ENCODE measurements at places on chromosomes 5 and 9.

DNA sequence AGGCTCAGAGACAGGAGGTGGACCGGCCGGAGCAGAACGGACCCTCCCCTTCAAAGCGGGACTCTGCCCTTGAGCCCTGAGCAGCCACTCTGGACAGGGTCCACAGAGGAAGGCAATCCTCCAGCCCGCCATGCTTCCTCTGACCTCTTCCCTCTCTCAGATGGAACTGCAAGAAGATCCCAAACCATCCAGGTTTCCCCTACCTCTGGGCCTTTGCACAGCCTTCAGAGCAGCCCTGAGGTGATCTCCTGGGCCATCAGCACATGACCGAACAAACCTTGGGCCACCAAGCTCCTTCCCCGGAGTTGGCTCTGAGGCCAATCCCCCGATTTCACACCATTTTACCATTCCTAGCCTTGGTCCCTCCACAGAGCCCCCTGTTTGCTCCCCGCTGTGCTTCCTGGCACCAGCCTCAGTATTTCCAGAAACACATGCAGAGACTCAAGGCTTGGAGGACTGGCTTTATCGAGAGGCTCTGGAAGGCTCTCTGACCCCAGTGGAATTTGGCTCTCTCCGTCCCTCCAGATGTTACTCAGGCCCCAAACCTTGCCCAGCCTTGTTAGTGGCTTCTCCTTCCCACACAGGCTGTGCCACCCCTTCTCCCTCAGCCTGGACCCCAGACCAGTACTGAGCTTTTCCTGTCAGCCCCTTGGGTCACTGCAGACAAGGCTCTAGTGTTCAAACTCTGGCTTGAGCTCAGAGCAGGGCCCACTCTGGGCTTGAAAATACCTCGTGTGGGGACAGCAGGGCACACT is 48.6 kb upstream of the KCNMB1 start:
- no peak for DNase-seq

DNA sequence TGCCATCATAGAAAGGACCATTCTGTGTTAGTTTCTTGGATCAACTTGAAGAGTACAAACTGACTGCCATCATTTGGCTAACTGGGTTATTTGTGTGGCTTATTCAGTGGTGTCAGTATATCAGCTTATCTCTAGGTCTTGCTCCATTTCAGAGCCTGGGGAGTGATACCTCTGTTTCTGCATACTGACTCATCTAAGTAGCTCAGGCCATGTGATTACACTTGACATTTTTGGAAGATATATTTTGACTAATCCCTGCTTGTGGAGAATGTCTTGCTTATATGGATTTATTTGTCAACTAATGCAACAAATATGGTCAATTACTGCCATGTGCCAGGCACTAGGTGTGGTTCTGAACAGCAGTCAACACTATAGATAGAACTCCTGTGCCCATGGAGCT is 311.7 kb downstream of the YTHDC2 start:
- DNase-seq, result no peak

DNA sequence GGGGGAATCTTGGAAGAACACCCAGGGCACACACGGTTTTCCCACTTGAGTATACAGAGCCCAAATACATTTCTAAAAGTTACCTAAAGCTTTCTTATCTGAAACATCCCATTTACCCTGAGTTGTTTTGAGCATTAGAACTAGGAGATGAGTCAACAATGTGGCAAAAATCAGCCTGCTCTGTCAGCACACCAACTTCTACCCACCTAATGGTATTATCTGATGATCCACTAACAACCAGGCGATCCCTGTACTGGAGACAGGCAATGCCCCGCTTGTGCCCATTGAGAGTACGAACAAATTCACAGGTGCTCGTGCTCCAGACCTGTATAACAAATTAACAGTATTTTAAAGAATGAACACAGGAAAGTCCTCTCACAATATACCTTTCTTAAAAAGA is 87.0 kb downstream of the SMIM23 start:
- DNase-seq, result no peak

- no peak for DNase-seq
Observed at GRCh38 chr9:77901771-77902170, 129.8 kb downstream of the GNAQ start.

- DNase-seq, result no peak
Observed at GRCh38 chr5:84249918-84250630, 134.6 kb downstream of the EDIL3 start.

DNA sequence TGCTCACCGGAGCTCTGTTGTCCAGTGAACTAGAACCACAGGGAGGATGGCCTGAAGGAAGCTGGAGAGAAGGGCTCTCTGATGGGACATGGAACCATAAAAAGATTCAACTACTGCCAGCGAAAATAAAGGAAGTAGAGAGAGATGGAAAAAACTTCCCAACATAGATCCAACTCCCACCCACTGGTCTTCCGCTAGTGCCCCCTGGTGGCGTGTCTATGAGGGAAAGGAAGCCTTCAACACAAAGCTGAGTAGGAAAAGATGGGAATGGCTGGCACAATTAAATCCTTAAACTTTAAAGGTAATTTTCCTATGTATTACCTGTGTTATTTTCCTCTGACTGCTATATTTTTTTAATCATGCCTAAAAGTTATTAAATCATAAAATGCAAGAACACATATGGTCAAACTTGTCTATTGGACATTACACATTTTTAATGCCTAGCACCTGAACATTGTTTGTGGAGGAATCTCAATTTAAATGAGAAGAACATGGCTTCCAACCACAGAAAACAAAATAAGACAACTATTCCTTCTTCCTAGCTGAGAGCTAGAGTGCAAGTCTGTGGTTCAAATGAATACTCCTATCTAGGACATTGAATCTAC is 51.5 kb downstream of the CEP120 start:
- DNase-seq, result no peak

DNA sequence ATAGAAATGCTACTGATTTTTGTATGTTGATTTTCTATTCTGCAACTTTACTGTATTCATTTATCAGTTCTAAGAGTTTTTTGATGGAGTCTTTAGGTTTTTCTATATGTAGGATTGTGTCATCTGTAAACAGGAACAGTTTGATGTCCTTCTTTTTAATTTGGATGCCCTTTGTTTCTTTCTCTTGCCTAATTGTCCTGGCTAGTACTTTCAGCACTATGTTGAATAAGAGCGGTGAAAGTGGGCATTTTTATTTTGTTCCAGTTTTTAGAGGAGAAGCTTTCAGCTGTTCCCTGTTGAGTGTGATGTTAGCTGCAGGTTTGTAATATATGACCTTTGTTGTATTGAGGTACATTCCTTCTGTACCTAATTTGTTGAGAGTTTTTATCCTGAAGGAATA is 13.3 kb downstream of the HSD17B4 start:
- no peak for DNase-seq

DNA sequence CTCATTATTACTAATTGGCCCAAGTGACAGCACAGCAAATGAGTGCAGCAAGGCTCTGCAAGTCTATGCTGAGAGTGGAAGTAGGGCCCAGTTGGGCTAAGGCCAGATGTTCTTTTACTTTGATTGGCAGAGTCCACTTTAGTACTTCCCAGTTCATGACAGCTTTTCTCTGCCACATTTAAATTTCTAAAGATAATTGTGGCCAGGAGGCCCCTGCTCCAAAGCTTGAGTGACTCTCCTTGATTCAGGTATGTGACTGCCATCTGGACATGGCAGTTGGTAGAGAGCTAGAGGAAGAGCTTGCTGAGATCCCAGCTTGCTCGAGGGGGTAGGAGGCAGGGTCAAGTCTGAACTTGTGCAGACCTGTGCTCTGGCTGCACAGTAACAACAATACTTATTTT is 154.1 kb downstream of the CARTPT start:
- no peak for DNase-seq

DNA sequence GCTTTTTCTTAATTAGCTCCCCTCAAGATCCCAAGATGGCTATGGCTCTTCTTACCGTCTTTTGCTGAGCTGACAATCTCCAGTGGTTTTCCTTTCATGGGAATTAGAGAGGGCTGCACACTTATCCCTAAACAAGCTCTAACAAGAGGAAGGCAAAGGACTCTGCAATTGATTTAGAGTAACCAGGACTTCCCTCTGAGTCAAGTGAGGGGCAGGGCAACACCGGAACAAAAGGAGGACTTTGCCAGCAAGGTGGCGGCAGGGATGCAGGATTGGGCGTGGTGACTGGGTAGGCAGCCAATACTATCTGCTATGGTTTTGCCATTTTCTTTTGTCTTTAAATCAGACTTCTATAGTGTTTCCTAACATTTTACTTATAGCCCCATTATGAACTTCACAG is 9.8 kb downstream of the SLC44A1 start:
- DNase-seq, result no peak

DNA sequence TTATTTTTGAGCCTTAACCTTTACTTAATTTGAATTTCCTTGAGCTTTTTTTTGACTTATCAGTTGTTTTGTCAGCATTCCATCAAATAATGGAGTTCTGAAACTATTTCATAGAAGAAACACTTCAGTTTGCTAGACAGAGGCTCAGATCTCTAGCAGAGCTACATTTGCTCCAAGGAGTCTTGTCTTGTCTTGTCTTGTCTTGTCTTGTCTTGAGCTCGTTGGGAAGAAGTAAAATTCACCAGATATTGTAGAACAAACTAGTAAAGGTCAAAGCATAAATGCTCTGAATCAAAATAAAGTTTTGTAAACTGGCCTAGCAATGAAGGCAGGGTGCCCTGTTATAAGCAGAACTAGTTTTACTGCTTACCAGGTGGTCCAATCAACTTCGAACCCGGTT is 33.5 kb downstream of the RAB24 start:
- no peak for DNase-seq

DNA sequence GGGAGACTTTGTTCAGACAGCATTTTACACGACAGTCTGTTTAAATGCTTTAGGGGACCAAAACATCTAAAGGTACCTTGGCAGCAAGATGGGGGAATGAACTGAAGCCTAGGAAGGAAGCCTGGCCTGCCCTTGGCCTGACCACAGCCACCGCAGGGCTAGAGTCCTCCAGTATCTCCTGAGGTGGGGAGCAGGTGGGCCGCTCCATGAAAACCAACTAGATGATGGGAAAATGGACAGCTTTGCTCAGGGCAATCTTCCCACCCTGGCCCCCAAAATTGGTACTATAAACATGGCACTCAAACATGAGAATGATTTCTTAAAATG is 153.3 kb downstream of the AUH start:
- no peak for DNase-seq

DNA sequence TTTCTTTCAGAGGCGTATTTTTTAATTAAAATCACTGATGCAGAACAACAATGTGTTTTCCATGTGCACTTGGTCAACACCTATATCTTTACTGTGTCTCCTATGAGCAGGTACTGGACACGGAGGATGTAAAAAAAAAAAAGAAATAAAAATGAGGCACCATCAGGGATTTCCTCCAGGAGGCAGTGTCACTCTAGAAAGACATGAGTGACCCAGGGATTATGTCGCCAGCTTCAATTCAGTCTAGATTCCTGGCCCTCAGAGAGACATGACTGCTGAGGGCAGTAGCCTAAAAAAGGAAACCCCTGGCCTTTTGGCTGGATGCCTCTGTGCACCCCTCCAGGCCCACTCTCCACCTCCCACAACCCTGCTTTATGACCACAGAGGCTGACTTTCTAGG is 18.3 kb upstream of the IL33 start:
- DNase-seq, result no peak

GRCh38 chr5:94376672-94377345 is 241.6 kb downstream of the KIAA0825 start:
- no peak for DNase-seq

DNA sequence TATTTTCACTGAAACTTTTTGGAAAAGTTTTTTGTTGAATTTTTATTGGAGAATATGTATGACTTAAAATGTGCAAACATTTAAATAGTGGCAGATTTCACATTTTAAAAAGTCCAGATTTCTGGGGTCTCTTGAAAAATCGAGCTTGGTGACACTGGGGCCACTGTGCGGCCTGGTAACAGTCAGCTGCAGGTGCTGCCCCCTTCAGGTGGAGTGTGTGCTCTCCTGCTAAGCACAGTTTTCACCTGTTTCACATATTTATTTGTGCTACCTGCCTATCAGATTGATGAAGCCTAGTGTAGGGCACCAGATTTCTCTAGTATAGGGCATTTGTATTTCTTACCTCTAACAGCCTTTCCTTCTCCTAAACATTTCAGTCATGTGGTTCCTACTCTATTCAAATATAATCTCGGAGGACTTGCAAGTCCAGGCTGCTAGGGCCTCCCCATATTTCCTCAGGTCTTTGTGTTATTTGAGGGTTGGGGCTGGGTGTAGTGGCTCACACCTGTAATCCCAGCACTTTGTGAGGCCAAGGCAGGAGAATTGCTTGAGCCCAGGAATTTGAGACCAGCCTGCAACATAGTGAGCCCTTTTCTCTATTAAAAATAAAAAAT is 95.8 kb upstream of the KLF9 start:
- DNase-seq, result no peak

DNA sequence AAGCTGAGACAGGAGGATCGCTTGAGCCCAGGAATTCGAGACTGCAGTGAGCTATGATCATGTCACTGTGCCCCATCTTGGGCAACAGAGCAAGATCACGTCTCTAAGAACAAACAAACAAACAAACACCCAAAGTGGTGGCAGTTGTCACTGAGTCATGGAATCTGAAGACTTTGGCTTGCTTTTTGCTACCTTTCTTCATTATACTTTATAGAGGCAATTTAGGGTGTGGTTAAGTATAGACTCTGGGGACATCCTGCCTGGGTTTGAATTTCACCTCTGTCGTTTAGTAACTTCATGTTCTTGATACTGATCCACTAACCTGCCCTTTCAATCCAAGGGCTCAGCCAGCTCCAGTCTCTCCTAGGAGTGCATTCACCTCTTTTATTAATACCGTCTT is 13.0 kb upstream of the HOMER1 start:
- no peak for DNase-seq

DNA sequence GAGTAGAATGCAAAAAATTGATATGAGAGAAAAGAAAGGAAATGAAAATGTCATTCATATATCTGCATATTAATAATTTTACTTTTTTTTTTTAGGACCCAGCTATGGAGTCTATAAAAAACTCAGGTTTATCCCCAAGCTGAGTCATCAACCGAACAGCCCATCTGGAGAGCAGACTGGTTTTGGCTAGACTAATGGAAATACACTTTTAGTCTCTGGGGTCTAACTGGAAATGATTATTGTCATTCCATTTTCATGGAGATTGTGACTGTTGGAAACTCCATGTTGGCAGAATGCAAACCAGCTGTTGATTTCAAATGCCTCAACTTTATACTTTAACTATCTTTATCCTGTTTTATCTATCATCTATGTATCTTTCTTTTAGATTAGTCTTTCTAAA is 28.7 kb downstream of the ANXA1 start:
- no peak for DNase-seq

DNA sequence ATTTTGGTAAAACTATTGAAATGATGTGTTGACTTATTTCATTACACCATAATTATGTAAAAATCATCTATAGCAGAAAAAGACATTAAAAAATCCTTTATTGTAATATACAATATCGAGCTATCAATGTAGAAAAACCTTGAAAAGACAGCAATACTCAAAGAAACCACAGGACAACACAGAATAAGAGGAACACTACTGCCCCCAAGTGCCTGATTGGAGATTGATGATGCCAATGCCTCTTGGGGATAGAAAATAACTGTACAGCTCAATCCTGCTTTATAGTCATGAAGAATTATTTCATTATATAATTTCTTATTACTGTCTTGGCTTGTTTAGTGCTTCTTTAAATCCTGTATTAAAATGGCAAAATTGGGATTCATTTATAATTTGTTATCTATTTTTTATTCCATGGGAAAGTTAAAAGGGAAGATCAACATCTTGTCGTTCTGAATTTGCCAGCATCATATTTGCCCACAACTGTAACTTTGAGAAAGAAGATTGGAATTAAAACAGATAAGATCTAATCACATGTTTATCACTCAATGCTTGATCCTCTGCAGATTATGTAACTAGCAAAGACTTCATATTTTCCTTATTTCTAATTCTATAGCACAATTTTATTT is 337.5 kb downstream of the CDH9 start:
- DNase-seq, result no peak

Data from activated CD8-positive, alpha-beta memory T cell treated with anti-CD3 and anti-CD28 coated beads for 1 hour (primary cell).